ENCODE measurements at places on chromosomes 6 and 20.

DNA sequence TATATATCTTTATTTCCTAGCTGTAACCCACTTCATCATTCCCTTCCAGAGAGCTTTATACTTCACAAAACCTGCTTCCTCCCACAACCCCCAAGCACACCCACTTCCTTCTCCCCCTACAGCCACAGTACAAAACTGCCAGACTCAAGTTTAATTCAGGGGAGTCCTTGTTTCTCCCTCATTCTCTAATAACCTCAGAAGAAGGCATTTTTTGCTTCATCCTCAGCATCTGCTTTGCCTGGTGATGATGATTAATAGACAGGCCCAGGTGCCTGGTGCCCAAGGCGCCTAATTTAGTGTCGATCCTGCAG, 414.3 kb downstream of the KIF16B start:
- no peak for DNase-seq

GRCh38 chr6:47734831-47735481, 36.6 kb downstream of the ADGRF4 start:
- no peak for DNase-seq

DNA sequence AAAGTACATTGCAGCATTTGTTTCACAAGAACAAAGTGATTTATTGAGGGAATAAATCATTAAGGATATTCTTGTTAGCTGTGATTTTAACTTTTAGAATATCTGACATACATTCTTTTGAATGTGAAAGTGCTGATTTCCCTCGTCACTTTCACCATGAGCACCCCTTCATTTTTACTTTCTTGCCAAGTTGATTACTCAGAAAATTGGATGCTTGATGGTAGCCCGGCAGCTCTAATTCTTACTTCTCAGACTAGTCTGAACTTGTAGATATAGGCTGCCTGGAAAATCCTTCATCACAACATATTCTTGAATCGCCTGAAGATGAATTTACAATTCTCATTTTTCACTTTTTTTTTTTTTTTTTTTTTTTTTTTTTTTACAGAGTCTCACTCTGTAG, 147.1 kb upstream of the SMLR1 start:
- no peak for DNase-seq

DNA sequence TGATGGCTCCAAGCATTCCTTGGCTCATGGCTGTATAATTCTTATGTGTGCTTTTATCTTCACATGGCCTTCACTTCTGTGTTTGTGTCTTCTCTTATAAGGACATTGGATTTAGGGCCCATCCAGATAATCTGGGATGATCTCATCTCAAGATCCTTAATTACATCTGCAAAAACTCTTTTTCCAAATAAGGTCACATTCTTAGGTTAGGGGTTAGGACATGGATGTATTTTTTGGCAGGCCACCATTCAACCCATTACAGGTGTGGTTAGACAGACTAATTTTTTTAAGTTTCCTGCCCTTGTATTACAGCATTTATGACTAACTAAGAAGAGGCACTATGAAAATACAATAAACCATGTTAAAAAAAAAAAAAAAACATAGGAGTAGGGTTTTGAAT, 254.0 kb downstream of the TPBG start:
- no peak for DNase-seq

- no peak for DNase-seq
Measured at GRCh38 chr6:56043076-56043475, 167.7 kb upstream of the BMP5 start.

GRCh38 chr20:8589956-8590355, 457.9 kb downstream of the PLCB1 start:
- DNase-seq: no peak

DNA sequence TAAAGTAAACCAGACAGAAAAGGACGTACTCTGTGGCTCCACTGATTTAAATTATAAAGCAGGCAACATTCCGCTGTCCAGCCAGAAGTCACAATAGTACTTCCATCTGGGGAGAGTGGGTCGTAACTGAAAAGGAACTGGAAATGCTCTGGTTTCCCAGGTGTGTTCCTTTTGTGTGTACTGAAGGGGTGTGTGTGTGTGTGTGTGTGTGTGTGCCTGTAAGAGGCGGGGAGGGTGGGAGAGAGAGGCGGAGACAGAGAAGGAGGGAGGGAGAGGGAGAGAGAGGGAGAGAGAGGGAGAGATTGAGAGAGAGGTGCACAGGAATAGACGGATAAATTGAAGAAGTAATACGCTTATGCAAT, 178.4 kb upstream of the ZNF184 start:
- DNase-seq: no peak

DNA sequence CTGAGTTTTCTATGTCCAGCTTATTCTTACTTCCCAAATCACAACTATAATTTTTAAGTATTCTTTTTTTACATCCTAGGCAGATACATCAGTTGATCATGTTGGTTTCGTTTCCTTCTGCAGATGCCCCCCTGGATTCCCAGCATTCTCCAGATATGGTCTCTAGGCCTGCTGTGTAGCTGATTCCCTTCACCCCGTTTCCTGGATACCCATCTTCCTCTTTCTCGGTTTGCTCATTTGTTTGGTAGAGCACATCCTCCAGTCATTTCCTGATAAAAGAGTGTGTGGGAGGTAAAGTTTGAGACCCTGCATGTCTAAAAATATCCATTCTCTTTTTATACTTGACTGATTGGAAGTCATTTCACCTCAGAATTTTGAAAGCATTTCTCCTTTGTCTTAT, 66.4 kb downstream of the ANKS1A start:
- no peak for DNase-seq

GRCh38 chr20:35888657-35889056, 65.6 kb downstream of the SCAND1 start:
- no peak for DNase-seq

DNA sequence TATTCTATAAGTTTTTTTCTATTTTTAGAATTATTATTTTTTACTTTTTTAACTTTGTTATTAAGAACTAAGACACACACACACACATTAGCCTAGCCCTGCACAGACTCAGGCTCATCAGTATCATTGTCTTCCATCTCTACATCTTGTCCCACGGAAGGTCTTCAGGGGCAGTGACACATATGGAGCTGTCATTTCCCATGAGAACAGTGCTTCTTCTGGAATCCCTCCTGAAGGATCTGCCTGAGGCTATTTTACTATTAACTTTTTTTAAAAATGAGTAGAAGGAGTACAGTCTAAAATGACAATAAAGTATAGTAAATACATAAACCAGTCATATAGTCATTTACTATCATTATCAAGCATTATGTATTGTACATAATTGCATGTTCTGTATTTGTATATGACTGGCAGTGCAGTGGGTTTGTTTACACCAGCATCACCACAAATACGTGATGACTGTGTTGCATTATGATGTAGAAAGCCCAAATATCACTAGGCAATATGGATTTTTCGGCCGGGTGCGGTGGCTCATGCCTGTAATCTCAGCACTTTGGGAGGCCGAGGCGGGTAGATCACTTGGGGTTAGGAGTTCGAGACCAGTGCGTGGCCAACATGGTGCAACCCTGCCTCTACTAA, 57.9 kb downstream of the HIVEP1 start:
- DNase-seq: no peak

- DNase-seq: no peak
Measured at GRCh38 chr6:99645986-99646385, 39.4 kb downstream of the PRDM13 start.

DNA sequence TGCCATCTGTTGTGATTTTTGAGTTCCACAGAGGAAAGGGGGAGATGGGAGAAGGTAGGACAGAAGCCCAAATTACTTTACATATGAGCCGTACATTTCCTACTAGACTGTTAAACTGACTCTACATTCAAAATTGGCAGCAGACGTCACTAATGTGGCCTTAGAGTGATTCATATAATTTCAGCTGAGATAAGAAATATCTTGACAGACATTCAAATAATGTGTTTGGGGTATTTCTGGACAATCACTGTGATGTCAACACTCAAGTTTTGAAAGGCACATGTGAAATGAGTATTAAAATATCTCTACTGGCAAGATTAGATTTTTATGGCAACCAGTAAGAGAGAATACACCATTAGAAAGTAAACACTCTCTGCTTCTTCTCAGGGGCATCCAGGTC, 104.0 kb downstream of the MTFR2 start:
- no peak for DNase-seq

GRCh38 chr6:93859971-93860370, 440.6 kb upstream of the EPHA7 start:
- no peak for DNase-seq

DNA sequence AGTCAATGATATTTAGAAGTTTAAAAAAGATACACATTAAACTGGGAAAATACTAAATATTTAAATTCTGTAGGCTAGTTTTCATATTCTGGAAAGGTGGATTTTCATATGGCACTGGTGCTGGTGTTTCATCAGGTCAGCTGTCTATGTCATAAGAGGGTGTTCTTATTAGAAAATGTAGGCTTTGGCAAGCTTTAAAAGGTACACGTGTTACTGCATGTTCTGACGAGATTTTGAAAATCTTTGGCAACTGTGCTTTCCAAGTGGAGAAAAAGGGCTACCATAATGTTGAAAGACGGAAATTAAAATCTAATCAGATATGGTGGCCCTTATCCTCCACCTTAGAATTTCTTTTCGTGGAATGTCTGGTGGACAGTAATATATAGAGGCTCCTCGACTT, 30.0 kb downstream of the SLC22A3 start:
- DNase-seq: no peak

DNA sequence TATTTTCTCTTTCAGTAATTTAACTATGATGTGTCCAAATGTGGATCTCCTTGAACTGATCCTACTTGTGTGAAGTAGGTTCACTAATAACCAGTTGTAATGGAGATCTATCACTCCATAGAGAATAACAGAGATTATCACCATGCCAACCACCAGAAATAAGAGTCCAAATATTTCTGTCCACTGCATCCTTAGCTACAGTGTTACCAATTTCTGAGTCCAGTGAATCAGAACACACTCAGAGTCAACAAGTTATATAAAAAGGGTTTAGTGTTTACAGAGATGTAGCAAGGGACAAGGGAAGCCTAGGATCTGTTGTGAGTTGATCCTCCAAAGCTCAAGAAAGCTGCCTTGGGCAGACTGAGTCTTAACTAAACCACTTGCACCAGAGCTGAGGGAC, 882.8 kb downstream of the TBC1D32 start:
- DNase-seq: no peak

- DNase-seq: no peak
Measured at GRCh38 chr6:148578489-148578814, 168.4 kb upstream of the UST start.

DNA sequence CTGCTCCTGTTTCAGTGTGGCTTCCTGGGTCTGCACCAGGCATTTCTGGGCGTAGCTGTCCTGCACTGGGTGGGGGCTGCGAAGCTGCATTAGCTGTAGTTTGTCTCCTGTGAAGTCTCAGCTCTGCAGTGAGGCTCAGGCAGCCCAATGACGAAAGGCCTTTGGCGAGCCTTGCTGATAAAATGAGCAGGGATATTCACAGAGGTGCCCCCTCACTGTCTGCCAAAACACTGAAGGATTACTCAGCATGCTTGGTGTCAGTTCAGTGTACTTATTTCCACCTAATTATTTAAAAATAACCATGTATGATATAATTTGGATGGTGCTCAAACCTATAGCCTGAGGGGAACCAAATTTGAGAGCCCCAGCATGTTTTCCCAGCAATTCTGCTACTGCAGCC, 73.5 kb downstream of the ECT2L start:
- no peak for DNase-seq

DNA sequence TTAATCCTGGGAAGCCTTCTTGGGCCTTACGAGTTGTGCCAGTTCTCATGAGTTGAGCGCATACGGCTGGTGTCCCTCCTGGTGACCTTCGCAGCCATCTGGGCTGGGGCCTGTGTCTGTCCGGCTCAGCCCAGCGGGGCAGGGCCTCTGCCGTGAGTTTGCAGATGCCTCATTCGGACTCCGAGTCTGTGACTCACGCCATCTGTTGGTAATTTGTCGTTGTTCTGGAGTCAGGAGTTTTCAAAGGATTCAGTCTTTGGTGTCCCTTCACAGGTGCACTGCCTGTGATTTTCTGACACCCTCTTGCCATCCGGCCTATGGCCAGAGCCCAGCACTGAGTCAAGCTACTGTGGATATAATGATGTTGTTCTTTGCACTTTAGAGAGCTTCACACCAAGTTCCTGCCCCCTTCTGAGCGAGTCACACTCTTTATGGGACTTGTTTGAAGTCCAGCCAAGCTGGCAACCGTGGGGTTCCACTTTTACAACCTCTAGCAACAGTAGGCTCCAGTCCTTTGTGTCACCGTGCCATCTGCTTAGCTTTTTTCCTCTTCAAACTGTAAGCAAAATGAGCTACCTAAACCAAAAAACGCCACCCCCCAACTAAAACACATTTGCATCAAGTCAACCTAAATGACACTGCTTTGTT, 175.6 kb downstream of the AIG1 start:
- DNase-seq: no peak

- no peak for DNase-seq
Measured at GRCh38 chr20:37567671-37568588, 40.3 kb upstream of the BLCAP start.

DNA sequence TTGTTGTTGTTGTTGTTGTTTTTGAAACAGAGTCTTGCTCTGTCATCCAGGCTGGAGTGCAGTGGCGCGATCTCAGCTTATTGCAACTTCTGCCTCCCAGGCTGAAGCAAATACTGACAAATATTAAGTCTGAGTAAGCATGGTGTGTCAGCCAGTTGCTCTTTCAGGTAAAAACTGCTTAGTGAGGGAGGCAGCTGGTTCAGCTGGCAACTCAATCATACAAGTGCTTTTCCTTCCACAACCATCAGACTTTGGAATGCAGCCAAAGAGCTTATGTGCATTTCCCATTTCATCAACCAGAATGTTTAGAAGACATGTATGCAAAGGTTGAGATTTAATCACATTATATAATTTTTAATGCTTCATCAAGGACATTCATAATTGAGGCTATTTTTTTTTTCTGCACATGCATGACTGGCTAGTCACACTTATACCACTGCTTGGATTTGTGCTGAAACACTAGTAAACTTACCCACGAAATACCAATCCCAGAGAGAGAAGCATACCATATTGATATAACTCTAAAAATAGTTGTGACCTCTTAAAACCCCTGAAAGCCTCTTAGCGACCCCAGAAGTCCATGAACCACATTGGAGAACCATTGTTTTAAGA, 56.0 kb downstream of the CLIC5 start:
- DNase-seq: no peak

DNA sequence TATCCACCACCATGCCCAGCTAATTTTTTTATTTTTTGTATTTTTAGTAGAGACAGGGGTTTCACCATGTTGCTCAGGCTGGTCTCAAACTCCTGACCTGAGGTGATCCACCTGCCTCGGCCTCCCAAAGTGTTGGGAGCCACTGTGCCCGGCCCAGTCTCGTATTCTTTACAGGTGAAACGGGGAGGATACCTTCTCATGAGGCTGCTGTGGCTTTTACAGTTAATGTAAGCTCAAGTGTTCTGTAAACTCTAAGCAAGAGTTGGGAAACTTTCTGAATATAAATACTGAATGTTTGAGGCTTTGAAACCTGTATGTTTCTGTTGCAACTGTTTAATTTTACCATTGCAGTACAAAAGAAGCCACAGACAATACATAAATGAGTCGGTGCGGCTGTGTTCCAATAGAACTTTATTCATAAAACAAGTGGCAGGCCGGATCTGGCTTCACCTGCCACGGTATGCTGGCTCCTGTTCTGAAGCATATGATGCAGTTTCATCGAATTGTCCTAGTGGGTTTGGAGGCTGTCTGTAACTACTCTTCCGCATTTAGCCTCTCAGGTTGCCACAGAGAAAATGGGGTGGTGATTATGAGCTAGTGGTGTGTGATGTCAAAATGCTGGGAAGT, 192.5 kb upstream of the ZFP64 start:
- no peak for DNase-seq
